ENCODE measurements at places on chromosomes 2 and 18.

DNA sequence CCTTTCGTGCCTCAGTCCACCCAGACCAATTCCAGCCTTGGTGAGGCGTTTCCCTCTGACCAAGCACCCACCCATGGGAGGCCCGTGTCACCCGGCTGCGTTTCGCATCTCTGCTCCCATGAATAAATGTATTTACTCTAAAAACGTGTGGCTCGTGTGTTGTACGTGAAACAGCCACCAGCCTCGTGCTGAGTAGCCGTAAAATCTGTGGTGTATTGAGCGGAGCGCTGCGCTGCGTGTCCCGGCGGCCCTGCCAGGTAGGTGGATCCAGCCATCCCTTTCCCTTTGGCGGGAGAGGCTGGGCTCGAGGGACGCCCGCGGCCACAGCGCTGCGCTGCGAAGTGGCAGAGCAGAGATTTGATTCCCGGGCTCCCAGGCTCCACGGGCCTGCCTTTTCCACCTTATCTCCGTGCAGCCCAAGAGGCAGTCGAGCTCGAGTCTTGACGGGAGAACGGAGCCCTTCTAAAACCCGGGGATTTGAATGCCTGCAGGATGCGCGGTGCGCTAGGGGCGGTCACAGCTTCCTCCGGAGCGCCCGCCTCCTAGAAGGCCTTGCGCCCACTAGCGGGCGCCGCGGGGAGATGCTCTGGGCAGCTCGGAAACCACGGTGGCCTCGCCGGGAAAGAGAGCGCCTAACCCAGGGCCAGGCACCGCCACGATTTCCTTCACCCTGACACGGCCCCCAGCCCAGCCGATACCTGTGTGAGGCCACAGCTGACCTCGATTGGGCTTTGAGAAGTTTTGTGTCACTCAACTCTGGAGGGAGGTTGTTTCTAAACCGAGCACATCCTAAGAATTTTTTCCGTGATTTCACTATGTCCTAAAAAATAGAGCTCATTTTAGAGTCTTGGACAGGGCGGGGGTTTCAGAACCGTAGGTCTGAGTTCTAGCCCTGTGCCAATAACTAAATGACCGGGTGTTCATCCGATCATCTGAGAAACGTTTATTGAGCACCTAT is 3.9 kb upstream of the PSMD1 start:
- peak; percentile 77 for DNase-seq

GRCh38 chr2:240713071-240713927 is 21.6 kb downstream of the AQP12A start:
- DNase-seq: no peak

DNA sequence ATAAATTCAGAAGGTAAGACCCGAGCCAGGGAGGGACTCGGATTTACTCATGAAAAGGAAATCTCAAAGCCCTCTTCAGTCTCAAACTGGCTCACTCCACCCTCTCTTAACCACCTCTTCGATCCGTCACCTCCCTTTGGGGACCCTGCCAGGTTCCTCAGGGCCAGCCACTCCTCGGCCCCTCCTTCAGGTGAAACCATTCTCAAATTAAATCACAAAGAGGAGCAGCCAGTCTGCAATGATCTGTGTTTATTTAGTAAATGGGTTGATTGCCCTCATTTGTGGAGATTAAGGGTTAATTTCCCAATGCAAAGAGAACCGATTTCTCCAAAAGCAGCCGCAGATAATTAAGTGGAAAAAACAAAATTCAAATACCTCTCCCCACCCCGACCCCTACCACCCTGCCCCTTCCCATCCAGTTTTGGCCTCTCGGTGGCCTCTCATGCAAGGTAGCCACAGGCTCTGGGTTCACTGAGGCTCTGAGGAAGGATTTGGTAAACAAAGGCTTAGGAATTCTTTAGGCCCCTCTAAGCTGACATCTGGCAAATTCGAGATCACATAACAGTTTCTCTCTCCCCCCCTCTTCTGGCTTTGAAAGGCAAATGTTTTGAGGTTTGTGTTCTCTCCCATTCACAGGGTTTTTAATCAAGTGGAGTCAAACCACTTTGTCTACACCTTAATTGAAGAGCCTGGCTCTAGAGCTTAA is 10.3 kb upstream of the FZD7 start:
- no peak for DNase-seq

DNA sequence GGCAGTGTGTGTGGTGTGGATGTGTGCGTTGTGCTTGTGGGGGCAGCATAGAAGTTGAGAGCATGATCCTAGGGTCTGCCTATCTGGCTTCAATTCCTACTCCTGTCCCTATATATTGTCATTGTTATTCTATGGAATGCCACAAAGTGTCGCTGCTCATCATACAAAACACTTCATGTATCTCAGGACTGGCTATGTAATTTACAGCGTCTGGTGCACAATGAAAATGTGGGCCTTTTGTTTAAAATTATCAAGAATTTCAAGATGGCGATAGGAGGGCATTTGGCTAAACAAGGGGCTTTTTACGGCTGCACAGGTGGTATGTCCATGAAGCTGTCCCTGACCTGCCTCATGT is 3.4 kb downstream of the SERPINB2 start:
- DNase-seq: no peak

DNA sequence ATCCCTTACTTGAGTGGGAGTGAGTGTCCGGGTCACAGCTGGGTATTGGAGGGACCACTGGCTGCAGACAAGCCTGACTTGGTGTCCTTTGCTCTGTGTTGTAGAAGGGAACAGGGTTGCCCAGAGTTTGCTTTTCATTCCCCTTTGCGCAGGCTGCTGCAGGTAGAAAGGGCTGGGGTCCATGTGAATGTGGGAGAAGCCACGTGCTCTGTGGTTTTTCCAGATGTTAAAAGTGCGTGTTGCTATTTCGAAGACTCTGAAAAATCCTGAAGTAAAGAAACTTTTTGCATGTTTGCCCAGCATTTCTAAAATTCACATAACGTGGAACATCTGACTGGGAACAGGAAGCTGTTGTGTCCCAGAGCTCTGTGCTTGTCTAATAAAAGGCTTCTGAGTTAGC is 28.8 kb downstream of the GLI2 start:
- no peak for DNase-seq

GRCh38 chr18:48293954-48294898 is 115.0 kb downstream of the ZBTB7C start:
- peak; percentile 24 for DNase-seq

GRCh38 chr2:108404784-108405397 is 27.1 kb downstream of the SULT1C4 start:
- DNase-seq: peak; percentile 39

- DNase-seq: no peak
These were observed 149.2 kb downstream of the INSIG2 start for GRCh38 chr2:118237451-118237850.

- no peak for DNase-seq
These were observed 242.9 kb upstream of the ID2 start for GRCh38 chr2:8438996-8439395.

GRCh38 chr2:54642677-54643430 is 80.6 kb upstream of the EML6 start:
- DNase-seq: no peak

DNA sequence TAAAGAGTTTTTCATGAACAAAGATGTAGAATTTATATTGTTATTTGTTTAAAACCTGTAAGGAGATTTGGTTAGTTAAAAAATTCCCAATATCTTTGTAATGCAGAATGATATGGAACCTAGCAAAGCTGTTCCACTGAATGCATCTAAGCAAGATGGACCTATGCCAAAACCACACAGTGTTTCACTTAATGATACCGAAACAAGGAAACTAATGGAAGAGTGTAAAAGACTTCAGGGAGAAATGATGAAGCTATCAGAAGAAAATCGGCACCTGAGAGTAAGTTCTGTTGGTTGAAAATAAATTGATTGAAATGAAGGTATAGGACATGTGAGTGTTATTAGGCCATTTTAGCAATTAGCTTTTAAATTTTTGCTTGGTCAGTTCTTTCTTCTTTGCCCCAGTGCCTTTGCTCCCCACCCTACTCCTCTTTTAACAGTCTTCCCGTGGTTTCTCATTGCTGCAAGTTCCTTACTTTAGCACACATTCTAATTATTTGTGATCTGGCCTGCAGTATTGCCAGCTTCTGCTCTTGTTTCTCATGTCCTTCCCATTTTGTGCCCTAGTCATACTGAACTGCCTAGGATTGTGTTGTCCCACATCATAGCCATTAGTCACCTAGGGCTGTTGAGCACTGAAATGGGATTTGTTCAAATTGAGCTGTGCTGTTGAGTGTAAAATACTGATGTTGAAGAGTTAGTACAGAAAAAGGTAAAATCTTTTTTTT is 36.6 kb downstream of the VAPA start:
- DNase-seq: no peak

GRCh38 chr2:55733335-55733734 is 39.7 kb upstream of the PNPT1 start:
- no peak for DNase-seq

- DNase-seq: no peak
These were observed 177.9 kb upstream of the SLC14A2 start for GRCh38 chr18:45437366-45437765.

DNA sequence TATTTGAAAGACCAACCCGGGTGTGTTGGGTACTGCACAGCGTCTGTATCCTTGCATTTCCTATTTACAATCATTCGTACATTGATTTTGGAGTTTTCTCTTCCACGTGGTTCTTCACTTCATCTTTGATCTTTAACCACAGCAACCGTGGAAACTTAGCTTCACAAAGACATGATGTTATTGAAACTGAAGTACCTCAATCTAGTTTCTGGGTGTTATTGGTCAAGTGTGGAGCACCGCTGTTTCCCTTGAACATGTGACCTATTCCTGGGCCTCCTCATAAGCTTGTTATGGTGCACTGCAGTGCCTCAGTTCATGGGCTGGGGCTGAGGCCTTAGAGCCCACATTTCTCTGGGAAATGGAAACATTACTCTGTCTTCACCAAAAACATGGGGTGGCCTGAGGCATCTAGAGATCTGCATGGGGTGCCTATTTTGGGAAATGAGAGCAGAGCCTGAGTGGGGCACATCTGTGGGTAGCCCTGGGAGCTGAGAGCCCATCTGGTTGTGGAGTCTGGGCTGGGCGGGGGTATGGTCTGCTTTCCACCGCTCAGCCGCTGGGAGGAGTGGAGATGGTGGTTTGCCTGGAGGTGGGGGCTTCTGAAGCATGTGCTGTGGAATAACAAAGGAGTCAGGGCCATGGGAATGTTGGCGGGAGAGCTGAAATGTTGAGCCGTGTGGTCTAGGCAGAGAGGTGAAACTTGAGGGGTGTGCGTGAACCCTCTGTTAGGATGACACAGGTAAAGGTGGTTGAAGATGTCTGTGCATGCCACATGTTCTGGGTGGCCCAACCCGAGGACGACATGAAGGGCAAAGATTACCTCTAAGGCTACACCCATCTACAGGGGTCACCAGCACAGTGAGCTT is 37.4 kb downstream of the ZNF236 start:
- no peak for DNase-seq

GRCh38 chr2:56613254-56613653 is 429.5 kb downstream of the CCDC85A start:
- DNase-seq: no peak

- DNase-seq: no peak
These were observed 105.6 kb downstream of the SMAD7 start for GRCh38 chr18:48845174-48845573.

- no peak for DNase-seq
These were observed 48.8 kb downstream of the MCFD2 start for GRCh38 chr2:46866770-46867246.

- DNase-seq: no peak
These were observed 185.0 kb downstream of the PHLPP1 start for GRCh38 chr18:62900132-62900883.

DNA sequence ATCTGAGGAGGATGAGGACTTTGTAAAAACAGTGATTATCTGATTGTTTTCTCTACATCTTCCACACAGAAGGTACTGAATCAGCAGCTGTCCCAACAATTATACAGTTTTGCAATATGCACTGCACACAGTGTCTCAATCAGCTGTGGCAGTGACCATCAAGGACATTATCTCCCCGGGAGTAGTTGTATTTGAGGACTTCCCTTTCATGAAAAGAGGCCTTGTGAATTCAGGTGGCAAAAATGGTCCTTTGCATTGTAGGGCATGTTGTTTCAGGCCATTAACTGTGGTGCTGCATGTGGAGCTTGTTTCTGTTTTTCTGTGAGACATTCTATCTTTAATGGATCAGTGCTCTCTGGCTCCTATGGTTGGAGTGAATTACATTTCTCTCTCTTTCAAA is 779.4 kb upstream of the FSHR start:
- no peak for DNase-seq

DNA sequence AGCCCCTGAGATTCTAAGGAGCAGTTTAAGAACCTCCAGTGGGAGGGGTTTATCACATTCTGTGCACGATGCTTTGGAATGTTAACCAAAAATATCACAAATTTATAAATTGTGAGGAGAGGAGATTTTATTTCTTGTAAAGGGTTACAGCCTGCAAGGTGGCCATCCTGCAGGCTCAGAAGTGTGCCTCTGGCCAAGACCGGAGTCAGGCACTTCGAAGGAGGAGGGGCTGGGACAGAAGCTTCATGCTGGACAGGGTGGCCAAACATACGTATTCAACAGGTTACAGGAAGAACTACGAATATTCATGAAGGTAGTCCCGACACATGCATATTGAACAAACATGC is 144.1 kb upstream of the NCK2 start:
- DNase-seq: no peak

- peak; percentile 9 for DNase-seq
These were observed 20.1 kb downstream of the CAPN14 start for GRCh38 chr2:31197166-31197565.

- DNase-seq: peak; percentile 3
These were observed 36.0 kb upstream of the TTC27 start for GRCh38 chr2:32591669-32592463.

- peak; percentile 24 for DNase-seq
These were observed 2.0 kb downstream of the LYPD6B start for GRCh38 chr2:149040451-149040850.

GRCh38 chr2:75099521-75099922 is 99.8 kb downstream of the TACR1 start:
- peak; percentile 16 for DNase-seq

DNA sequence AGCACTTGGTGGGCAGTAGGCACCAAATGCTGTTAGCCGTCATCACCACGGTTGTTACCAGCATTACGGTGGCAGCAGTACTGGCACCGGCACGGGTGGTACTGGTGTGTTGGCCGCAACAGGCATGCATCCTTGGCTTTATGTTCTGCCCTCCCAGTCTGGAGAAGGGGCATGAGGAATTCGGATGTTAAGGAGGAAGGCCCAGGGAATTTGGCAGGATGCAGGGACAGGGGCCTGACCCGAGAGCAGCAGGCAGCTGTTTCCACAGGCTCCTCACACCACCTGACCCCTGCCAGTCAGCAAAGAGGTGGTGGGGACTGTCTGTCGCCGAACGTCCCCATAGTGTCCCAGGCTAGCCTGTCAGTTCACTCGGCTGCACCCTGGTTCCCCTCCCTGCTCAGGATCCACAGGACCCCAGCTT is 79.0 kb downstream of the EDAR start:
- no peak for DNase-seq
